Urothelium cell line (cell line): ENCODE measurements at places on chromosomes 2 and 18.

- DNase-seq: peak; percentile 88
These were observed 46.9 kb upstream of the USP14 start for GRCh38 chr18:111306-112014.

DNA sequence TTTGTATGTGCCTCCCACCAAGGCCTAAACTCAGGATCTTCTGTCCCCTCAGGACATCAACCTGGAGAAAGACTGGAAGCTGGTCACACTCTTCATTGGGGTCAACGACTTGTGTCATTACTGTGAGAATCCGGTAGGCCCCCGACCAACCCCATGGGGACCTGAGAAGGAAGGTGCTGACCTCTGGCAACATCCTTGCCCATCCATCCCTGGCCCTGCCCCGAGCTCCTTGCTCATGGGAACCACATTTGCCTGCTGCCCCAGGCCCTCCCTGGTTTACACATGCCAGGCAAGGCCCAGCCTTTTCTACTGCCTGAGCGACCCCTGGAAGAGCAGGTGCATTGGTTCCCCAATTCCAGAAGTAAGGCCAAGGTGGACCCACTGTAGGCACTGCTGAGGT, 125.3 kb upstream of the PPP1CB start:
- no peak for DNase-seq

DNA sequence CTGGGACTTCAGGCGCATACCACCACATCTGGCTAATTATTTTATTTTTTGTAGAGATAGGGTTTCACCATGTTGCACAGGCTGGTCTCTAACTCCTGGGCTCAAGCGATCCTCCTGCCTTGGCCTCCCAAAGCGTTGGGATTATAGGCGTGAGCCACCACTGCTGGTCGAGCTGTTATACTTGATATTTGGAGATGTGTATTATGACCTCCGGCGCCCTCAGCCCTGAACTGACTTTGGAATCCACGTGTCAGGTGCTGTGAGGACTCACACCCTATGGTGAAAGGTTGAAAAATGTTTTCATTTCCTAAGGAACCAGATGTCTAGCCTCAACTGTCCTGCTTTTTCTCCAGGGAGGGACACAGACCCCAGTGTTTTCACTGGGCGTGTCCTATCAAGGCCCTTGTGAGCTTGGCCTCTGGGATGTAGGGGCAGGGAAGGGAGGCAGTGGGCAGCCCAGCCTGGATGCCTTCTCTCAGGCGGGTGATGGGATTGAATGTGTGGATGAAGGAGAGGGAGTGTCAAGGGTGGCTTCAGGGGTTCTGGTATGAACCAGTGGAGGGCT, 56.4 kb upstream of the HAAO start:
- no peak for DNase-seq

DNA sequence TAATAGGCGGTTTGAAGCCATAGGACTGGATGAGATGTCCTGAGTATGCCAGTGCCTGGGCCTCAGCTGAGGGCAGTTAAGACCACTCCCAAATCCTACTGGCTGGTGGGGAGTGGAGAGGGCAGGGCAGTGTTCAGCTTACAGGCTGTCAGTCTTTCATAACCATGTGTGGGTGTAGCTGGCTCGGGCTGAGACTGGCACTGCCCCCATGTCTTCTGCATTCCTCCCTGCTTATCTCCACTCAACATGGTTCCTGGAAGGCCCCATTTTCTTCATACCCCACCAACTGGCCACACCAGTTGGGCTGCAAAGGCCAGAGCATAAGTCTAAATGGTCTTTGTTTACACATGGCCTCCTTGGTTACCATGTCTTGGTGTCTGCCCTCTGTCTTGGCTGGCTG, 17.2 kb upstream of the IL37 start:
- no peak for DNase-seq

- DNase-seq: no peak
These were observed 3.2 kb upstream of the LIMS2 start for GRCh38 chr2:127678531-127678930.

- DNase-seq: no peak
These were observed 466.6 kb upstream of the TNP1 start for GRCh38 chr2:217326238-217327022.

GRCh38 chr2:230984393-230985220, 11.3 kb upstream of the SPATA3 start:
- DNase-seq: no peak

DNA sequence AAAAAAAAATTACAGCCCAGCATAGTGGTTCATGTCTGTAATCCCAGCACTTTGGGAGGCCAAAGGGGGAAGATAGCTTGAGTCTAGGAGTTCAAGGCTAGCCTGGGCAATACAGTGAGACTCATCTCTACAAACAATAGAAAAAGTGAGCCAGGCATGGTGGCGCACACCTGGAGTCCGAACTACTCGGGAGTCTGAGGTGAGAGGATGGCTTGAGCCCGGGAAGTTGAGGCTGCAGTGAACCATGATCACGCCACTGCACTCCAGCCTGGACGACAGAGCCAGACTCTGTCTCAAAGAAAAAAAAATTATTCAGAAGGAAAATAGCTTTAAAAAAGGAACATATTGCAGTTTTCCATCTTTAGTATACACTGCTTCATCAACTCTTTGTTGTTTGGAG, 47.8 kb downstream of the CYP27C1 start:
- no peak for DNase-seq

GRCh38 chr2:73451263-73451972, 65.8 kb downstream of the ALMS1 start:
- DNase-seq: no peak

DNA sequence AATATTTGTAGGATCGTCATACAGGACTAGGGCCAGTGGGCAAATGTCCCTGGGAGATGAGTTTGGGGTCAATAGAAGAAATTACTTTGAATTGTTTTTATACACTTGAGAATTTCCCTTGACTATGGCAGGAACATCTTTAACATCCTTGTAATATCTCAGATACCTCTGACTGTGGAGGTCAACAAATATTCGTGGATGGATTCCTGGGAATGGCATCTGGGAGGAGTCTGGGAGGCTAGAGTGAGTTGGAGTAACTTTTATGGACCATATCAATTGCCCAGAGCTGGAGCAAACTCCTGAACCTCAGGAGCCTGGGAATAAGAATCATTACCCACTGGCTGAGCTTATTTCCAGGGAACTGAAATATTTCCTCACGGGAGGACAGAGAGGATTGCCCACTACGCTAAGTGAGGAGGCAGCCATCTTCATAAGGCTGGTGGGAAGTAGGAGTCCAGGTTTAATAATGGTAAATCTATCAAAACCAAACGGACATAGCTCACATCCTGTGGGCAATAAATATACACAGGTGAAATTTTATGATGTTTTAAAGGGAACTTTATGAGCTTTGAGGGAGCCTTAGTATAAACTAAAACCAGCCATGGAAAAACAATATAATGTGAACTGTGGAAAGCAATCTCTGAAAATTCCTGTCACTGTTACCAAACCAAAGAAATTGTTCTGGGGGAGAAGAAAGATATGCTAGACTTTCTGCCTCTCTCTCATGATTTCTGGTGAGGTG, 44.4 kb upstream of the LCLAT1 start:
- DNase-seq: no peak

DNA sequence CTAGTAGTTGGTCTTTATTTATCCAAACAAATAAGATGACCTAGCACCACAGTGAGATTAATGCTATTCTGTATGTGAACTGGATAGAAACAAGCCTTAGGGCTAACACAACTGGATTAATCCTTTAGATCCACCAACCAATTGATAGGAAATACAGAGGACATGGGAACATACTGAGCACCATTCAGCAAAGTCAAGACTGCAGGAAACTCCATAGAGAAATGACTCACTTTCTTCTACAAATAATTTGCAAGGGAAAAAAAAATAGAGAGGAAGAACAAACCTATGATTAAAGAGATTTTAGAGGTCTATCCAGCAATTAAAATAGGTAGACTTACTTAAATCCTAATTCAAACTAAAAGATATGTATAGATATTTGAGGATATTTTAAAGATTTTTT, 23.9 kb downstream of the WDFY1 start:
- no peak for DNase-seq

DNA sequence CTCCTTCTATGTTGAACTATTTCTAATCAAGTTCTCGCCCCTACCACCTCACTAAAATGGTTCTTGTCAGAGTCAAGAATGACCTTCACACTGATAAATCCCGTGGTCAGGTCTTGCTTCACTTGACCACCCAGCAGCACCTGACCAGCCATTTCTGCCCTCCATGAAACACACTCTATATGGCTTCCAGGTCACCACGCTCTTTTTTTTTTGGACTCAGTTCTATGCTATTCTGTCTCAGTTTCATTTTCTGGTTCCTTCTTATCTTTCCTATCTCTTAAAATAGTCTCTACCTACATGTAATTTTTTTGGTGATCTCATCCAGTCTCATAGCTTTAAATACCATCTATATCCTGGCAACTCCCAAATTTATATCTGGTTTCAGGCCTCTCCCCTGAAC, 11.4 kb downstream of the EIF2AK3 start:
- DNase-seq: no peak

GRCh38 chr2:213122725-213123124, 28.7 kb downstream of the IKZF2 start:
- no peak for DNase-seq

GRCh38 chr2:238104691-238105371, 4.7 kb downstream of the ESPNL start:
- DNase-seq: no peak

DNA sequence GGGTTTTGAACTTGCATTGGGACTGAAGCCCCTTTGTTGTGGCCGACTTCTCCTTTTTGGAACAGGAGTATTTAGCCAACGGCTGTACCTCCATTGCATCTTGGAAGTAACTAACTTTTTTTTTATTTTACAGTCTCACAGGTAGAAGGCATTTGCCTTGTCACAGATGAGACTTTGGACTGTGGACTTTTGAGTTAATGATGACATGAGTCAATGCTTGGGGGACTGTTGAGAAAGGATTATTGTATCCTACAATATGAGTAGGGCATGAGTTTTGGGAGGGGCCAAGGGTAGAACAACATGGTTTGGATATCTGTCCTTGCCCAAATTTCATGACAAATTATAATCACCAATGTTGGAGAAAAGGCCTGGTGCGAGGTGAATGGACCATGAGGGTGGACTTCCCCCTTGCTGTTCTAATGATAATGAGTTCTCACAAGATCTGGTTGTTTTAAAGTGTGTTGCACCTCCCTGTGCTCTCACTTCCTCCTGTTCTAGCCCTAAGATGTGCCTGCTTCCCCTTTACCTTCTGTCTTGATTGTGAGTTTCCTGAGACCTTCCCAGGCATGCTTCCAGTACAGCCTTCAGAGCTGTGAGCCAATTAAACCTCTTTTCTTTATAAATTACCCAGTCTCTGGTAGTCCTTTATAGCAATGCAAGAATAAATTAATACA, 1269.4 kb upstream of the CHAC2 start:
- DNase-seq: no peak

- DNase-seq: no peak
These were observed 7.7 kb downstream of the WNT10A start for GRCh38 chr2:218888341-218888740.

DNA sequence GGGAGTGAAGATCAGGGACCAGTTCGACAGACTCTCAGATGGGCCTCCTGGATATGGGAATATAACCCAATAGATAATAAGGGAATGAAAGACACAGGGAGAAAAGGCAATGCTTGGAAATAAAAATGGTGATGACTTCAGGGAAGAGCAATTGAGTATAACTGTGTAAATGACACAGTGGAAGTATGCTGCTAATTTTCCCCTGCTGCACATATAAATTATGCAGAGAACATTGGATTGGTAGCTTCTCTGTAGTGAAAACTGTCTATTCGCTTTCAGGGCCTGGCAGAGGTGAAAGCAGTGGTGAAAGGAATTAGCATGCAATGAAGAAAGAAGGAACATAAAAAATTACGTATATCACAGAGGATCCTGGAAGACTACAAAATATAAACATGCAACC, 398.2 kb upstream of the CDH2 start:
- DNase-seq: no peak

DNA sequence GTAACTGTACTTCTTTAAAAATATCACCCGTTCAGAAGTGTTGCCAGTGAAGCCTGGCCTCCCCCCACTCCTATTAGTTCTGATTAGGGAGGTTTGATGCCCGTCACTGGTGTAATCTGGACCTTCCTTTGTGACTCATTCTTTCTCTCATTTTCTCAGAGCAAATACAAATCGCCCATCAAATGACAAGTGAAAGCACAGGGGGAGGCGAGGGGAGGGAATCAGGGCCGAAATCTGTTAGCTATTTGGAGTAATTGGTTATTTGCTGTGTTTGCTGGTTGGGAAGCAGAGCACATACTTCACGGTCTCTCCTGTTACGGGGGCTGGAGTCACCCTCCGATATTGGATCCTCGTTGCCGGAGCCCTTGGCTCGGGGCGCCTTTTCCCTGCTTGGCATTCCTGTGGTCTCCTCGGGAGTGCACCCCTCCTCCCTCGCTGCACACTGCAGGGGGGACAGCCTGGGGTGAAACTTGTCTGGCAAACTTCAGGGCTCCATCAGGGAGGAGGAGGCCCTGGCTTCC, 178.1 kb downstream of the DYSF start:
- DNase-seq: peak; percentile 65

DNA sequence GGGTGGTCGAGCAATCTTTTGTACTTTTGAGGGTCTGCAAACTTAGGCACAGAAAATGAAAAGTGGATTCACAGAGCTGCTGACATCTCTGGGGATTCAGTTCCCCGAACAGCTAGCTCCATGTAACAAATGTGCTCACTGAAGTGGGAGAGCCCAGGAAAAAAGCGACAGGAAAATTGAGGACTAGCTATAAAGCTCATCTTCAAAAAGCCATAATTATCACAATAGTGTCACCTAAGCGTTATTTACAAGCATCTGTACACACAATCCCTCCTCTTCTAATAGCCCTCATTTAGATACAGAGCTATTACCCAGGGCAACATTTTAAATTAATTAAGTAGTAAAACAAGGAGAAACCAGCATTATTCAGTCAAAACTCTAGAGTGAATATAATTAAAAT, 36.1 kb downstream of the RNF152 start:
- no peak for DNase-seq

DNA sequence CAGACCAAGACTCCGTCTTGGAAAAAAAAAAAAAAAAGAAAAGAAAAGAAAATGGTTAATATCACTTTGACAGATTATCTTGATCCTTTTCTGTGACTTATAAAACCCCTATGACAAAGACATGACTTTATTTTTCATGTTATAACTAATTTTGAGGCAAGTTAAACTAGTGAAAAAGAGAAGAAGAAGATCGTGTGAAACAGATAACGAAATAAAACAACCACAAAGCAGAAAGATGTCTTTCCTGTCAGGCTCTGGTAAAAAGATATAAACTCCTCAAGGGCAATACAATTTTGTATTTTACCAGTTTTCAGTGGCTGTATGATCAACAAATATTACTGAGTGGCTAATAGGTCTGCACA, 13.4 kb upstream of the RBMS1 start:
- DNase-seq: no peak
